Chondrocyte (in vitro differentiated cells): ENCODE measurements at places on chromosomes 7 and 10.

- no peak for DNase-seq
Observed at GRCh38 chr7:112431803-112432202, 18.5 kb upstream of the IFRD1 start.

- no peak for DNase-seq
Observed at GRCh38 chr7:13279854-13280435, 592.5 kb downstream of the ARL4A start.

GRCh38 chr10:113683300-113683699 is 3.6 kb downstream of the CASP7 start:
- no peak for DNase-seq

DNA sequence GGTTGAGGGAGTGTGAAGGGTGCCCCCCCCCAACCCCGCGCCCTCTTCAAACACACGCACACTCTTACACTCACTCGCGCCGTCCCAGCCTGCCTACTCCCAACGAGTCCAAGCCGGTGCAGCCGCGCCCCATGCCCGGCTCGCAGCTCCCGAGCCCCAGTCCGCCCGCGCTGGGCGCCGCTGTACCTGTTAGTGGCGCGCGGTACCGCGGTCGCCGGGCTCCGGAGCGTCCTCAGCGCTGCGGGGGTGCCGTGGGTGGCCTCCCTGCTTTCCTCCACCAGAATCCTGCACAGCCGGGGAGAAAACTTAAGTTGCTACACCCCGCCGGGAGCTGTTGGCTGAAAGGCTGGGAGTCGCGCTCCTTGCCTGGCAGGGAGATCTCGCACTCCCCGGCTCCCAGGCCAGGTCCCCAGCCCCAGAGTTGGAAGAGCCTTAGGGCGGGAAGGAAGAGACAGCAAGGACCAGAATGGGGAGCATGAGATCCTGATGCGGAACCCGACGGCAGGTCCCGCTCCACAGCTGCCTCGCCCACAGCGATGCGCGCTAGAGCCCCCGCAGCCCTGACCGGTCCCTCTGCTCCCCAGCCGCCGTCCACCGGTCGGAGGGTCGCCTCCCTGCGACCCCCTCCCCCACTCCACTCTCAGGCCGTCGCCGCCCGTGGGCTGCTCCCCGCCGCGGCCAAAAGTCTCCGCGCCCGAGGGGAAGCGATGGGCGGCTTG is 863 bp downstream of the ST8SIA6 start:
- DNase-seq: no peak

GRCh38 chr10:73060738-73061635 is 35.7 kb downstream of the P4HA1 start:
- DNase-seq: no peak

- no peak for DNase-seq
Observed at GRCh38 chr10:88070080-88070880, 206.9 kb downstream of the PTEN start.
